ENCODE measurements at places on chromosomes 4 and X.

DNA sequence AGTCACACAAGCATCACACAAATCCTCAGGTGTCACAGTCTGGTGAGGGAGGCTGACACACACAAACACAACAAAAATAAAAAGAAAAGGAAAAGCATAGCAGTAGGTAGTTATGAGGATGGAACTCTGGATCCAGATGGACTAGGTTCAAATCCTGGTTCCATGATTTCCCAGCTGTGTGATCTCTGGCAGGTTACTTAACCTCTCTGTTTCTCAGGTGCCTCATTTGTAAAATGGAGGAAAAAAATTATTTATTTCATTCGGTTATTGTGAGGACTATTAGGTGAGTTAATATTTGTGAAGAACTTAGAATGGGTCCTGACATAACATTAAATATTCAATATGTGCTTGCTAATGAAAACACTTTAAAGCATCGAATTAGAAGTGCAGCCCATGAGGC is 19.8 kb downstream of the GAGE1 start:
- DNase-seq: no peak

DNA sequence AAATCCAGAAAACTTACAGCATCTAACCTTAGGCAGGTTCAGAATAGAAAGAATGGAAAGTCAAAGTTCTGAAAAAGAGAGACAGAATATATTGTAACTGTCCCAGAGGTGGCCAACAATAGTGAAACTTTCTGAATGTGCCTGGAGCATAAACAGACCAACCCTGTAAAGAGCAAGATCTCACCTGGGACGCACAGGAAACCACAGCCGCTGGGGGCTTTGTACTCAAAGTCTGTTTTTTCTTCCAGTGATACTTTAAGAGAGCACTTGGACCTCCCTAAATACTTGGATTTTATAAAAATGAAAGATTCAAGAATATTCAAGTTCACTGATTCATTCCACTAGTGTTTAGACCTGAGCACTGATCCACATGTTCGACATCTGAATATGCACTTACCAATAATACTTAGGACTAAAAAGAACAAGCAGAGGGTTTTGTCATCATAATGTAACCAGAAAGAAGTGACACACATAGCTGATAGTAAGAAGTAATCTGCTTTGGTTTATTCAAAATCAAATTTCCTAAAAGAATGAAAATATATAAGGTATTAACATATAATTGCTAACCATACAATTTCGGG is 35.3 kb downstream of the ARAP2 start:
- DNase-seq: no peak

DNA sequence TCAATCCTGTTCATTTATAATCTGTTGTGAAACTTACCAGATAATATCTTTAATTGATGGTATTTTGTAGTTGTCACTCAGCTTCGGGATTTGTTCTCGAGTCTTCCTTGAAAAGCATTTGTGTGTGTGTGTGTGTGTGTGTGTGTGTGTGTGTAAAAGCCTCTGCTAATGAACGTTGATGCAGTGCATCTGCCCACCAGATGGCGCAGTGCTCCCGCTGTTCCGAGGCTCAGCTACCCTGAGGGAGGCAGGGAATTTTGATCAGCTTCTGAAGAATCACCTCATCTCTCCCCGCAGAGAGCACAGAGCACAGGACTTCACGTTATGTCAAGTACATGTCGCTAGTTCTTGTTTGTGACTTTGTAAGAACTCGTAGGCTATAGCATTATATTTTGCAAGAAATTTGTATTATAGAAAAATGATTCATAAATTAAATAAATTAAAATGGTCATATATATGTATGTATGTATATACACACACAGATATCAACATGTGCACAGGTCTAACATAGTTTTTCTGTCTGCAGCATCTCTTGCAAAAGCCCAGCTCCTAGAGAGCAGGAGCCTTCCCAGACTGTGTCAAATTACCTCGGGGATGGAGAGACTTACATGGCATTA is 316.7 kb upstream of the IGFBP7 start:
- no peak for DNase-seq

DNA sequence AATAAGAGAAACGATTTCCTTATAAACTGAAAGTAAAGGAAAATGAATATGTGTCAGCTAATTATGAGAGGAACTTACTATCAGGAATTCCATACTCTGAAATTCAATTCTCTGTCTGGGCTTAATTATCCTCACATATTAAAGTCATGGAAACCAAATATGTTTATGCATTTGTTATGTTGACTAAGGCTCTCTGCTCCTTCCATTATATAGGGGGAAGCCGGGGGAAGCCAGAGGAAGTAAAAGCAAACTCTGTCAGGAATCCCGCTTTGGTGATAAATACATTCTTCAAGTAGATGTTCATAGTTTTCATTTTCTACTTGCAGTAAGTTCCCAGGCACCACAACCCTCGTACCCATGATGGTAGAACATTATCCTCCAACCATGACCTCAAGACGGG is 142.8 kb upstream of the VCX2 start:
- DNase-seq: no peak

DNA sequence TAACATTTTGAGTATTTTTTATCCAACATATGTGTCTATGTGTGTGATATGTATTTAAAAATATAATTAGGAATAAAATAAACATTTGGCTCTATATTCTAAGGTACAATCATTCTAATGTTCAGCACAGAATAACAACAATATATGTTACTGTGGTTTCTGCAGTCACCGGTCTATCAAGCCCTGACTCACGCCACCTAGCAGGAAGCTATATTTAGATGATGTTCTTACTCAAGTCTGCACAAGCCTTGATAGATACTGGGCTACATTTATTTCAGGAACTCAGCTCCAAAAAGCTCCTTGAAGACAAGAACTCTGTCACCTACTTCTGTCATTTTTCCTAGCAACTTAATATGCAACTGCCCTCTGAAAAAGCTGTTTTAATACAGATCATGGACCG is 152.0 kb upstream of the FTHL17 start:
- no peak for DNase-seq

DNA sequence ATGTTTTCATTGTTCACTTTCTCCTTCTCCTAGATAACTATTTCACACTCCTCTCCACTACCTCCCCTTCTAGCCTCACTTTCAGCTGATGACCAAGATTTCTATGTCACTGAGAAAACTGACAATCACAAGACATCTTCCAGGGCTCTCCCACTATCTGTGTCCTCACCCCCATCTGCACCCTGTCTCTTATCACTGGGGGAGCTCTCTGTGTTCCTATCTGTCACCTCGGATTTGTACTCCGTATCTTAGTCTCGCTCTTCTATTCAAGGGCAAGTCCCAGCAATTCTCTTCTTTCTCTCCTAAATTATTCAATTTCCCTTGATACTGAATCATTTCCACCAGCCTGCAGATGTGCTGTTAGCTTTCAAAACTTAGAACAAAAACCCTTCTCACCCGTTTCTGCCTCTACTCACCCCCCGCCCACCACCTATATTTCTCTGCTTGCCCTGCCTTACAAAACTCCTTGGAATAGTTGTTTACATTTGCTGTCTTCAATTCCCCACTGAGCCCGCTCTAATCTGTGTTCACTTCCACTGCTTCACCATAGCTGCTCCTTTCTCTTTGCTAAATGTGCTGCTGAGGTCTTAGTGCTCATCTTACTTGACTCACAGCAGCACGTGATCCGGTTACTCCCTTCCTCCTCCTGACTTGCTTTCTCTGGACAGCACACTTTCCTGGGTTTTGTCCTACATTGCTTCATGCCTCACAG is 293.2 kb downstream of the UNC5C start:
- no peak for DNase-seq

DNA sequence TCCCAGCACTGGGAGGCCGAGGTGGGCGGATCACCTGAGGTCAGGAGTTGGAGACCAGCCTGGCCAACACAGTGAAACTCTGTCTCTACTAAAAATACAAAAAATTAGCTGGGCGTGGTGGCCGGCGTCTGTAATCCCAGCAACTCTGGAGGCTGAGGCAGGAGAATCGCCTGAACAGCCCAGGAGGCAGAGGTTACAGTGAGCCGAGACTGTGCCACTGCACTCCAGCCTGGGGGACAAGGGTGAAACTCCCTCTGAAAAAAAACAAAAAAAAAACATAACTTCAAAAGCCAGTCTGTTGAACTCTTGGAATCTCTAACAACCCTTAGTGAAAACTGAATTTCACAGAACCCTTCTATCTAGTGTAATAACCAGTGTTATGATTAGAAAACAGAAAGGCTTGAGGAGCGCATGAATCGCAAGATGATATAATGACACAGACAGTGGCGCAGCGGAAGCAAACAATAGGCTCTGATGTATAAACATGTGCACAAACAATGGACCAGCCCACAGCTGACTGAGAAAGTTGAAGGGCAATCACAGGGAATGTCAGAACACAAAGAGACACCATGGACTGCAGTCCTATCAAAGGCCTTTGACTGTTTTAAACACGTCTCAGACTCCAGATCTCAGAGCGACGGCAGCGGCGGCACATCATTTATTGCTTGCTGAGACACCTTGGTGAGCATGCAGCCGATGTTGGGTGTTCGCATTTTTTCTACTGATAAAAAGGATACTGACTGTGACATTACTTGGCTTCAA is 81.6 kb downstream of the NSUN7 start:
- no peak for DNase-seq

GRCh38 chr4:186227744-186228513 is 622 bp downstream of the KLKB1 start:
- DNase-seq: no peak

DNA sequence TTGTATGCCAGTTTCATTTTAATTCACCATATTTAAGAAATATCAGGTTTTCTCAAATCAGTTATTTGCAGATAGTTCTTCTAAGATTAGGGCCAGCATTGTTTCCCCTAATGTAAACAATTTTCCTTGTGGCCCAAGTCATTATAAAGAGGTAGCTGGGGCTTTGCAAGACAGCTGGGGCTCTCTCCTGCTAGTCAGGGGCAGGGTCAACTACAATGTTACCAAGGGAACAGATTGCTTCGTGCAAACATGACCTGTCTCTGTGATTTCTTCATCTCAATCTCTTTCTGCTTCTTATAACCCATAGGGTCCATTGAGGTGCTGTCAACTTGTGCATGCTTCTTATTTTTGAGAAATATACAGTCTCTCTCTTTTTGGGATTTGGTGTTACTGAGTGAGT is 12.1 kb downstream of the ARMCX6 start:
- no peak for DNase-seq

DNA sequence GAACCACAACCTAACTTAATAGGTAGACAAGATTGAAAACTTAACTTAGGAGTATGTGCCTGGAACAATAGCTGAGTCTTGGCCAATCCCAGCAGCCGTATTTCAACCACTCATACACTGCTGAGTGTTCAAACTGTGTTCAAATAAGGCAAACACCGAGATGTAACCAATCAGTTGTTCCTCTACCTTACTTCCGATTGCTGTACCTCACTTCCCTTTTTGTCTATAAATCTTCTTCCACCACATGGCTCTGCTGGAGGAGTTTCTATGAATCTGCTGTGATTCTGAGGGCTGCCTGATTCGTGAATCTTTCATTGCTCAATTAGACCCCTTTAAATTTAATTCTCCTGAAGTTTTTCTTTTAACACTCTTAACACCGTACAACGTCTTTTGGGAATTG is 108.0 kb downstream of the ANAPC4 start:
- DNase-seq: no peak

DNA sequence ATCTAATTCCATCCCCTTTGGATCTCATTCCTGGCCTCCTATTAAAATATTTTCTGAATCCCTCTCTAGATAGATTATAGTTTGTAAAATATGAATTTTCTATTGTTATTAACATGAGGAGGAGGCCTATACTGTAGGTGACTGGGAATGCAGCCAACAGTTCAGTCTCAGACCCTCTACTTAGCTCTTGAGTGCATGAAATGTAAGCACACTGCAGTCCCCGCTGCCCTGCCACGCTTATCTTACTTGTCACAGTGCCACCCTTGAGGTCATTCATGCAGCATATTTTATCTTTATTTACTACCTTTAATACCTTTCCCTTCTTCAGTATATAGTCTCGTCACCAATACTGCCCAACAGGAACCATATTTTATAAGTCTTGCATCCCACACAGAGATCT is 151.0 kb downstream of the CAMK2D start:
- DNase-seq: peak; percentile 16

DNA sequence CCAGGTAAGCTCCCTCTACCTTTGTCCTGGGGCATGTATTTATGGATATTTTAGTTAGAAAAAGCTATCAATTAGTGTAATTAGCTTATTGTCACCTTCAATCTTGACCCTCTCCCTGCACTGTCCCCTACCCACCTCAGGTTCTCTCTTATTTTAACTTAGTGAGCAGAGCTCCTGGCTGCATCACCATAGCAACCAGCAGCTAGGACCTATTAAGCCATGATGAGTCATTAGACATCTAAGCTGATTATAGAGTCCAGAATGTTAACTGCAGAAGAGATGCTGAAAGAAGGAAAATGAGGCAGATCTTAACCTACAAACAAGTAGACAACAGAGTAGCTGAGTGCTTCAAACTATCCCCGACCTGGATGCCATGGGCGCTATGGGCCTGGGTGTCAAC is 36.6 kb downstream of the MAGEE2 start:
- DNase-seq: no peak

DNA sequence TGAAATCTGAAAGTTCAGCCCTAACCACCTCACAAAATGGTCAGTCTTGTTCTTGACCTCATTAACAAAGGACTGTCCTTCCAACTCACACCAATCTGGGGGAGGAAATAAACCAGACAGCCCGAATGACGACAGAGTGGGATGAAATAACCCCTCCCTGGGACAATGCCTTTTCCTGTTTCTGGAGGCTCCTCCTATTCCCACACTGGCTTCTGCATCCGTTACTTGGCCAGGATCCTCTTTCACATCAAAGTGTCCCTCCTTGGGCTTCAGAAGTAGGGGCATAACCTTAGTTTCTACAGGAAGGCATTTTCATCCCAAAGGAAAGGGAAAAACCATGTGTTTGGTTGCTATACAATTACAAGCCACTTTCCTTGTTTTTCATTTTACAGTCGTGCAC is 59.8 kb upstream of the RPL34 start:
- DNase-seq: no peak

DNA sequence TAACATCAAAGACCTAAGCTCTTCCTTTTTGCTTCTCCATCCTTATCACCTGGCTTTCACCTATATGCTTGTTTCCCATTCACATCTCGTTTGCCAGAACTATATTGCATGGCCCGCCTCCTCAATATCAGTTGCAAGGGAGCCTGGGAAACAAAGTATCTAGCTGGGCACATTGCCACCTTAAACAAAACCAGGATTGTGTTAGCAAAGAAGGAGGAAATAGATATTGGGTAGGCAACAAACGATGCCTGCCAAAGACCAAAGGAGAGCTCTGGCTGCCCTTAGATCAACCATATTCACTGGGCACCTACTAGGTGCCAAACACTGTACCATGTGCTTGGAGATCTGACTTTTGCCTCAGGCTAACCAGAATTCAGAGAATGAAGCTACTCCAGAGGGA is 107.5 kb downstream of the GRIA3 start:
- no peak for DNase-seq

DNA sequence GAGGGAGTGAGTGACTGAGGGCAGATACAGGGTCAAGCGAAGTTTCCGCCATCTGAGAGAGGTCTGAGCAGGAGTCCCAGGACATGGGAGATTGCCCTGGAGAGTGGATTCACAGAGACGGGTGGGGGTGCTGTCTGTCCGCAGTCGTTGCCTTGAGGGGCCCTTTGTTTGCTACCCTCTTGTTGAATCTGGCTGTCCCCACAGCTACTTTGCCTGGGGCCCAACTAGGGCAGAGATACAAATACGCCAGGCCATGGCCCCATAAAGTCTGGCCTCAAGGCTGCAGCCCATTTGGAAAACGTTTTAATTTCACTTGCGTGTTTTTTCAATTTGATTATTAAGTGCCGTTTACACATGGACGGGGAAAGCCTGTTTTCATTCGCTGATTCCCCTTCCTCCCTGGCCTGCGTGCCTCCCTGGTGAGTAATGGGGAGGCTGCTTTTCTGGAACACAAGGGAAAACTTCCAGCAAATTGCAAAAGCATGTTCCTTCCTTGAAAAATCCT is 134.4 kb downstream of the SMIM20 start:
- no peak for DNase-seq
